Caudate nucleus (tissue), 63 donors: ENCODE measurements at places on chromosomes 7 and 10.

DNA sequence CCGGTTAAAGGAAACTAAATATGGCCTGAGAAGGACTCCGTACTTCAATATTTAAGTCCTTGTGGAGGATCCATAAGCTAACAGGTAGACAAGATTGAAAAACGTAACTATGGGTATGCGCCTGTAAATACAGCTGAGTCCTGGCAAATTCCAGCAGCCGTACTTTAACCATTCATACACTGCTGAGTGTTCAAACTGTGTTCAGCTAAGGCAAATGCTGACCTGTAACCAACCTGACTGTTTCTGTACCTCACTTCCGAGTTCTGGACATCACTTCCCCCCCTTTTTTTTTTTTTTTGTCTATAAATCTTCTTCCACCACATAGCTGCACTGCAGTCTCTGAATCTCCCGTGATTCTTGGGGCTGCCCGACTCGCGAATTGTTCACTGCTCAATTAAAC is 69.1 kb downstream of the SRPK2 start:
- no peak for DNase-seq

DNA sequence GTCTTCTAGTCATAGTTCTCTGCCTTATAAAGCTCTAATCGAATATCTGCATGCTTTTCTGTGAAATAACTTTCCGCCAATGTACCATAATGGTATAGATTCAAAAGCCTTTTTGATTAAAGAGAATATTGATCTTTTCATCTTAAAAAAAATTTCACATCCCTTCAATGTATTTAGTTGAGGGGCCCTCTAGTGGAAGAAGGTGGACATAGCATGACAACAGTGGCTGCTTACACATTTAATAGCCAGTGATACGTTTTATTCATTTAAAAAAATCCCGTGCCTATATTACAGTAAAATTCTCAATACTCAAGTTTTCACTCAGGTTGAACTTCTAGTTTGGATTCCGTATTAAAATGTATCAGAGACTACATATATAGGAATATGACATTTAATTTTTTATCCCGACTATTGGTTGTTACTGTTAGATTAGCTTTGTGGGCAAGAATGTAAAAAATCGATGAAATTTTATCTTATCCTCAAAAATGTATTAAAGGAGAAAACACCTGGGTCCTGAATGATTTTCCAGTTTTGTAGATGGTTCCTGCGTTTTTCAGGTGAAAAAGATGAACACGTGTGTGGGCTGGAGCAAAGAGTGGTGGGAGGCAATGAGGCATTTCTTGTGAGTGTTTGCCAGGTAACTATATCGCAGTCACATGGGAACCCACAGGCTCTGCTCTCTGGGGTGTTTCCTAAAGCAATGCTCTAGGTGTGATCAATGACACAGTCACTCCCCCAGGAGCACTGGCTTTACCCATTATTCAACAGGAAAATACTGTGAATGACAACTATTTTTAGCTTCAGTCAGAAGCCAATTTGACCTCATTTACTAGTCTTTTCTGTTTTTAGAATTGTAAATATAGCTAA is 24.1 kb upstream of the PNLIP start:
- peak; percentile 19 for DNase-seq

DNA sequence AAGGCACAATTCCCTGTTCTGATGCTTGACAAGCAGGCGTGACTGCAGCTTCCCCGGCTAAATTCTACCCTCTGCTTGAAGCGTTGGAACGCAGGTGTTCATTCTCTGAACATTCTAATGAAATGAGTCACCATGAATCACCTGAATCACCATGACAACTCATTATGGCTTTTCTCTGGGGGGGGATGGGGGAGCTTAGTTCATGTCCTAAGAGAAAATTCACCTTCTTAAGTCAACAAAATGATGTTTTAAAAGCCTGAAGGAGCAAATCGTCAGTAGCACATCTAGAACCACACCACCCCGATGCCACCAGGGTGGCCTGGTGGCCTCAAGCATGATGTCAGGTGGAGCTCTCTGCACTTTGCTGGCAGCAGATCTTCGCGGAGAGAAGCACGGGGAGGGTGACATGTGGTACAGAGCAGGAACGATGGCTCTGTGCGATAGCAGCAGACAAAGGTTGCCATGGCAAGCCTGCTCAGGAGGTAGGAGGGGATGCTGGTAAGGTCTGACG is 33.7 kb downstream of the DDC start:
- DNase-seq: peak; percentile 32

DNA sequence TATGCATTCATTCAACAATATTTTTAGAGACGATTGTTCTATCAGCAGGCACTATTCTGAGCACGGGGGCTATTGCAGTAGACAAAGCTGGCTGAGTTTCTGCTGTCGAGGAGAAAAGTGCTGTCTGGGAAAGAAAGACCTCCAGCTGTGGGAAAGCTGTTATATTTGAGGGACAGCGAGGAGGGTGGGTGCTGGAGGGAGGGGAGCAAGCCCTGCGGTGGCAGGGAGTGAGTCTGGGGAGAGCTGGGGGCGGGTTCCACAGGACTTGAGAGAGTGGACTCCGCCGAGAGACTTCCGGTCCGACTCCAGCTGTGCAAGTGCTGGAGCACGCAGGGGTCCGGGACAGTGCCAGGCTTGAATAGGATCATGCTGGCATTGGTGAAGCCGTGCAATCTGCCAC is 602.1 kb upstream of the FOXK1 start:
- no peak for DNase-seq

GRCh38 chr10:102962951-102963755 is 45.1 kb downstream of the CNNM2 start:
- DNase-seq: no peak

- no peak for DNase-seq
Observed at GRCh38 chr10:16352146-16352545, 84.7 kb upstream of the PTER start.

DNA sequence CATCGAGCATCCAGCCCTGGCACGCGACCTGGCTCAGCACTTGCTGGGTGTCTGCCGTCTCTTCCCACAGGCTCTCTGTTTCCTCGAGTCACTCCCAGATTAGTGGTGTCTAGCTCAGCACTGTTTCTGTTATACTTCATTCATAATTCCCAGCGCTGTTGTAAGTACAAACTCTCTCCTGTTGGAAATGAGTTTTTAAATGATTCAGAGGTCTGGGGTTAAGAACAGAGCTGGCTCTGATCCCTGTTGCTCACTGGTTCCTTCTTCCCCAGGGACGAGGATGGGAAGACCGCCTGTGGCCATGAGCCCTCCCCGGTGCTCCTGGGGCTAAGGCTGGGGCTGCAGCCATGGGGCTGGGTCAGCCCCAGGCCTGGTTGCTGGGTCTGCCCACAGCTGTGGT is 17.3 kb upstream of the C10orf95 start:
- DNase-seq: no peak

DNA sequence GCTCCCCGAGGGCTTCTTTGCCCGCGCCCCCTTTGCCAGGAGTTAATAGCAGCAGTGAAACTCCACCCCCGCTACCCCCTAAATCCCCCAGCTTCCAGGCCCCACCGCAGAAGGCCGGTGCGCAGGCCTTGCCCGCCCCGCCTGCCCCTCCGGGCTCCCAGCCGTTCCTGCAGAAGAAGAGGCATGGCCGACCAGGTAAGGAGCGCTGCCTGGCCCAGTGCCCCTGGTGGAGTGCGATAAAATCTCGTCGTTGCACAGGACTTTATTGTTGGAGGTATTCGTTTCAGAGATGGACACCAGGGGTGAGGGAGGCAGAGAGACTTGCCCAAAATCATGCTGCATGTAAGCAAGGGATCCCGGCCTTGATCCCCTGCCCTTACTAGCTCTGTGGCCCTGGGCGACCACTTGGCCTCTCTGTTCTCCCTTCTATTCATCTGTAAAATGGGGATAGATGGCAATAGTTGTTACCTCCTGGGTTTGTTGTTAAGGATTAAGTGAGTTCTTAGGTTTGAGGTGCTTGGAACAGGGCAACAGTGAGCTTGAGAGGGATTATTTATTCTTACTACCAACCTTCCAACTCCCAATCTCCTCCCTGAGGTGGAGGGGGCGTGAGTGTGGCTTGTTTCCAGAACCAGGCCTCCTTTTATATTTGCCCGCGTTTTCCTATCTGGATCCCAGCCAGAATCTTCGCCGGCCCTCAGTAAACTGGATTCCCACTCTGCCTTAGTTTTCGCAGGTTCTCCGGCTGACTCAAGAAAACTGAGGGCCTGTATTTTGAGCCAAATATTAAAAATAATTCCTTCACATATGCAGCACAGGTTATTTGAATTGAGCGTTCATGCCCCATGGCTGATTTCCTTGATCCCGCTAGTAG is 78.3 kb downstream of the WIPF3 start:
- DNase-seq: no peak

- no peak for DNase-seq
Observed at GRCh38 chr7:35680403-35681013, 14.4 kb downstream of the HERPUD2 start.

- DNase-seq: no peak
Observed at GRCh38 chr10:110394898-110395297, 90.2 kb upstream of the SMNDC1 start.

DNA sequence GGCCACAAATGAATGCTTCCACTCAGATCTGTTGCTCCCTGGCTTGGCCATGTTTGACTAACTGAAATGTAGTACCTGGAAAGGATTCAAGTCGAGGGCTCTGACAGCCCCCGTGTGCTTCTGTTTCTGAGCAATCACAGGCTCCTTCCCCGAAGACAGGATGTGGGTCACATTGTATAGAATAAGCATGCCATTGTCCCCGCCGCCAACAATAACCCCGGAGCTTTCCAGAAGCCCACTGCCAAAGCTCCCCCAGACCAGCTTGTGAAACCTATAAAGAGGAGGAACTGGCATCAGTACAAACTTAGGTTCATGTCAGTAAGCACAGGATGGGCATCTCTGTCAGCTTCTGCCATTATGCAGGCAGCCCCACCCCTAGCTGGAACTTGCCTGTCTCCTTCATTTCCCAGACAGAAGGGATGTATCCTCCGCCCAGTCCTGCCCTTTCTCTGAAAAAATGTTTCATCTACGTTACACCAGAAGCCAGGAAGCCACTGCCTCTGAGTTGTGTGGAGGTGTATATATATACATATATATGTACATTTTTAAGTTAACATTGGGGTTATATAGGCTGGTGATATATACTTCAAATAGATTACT is 10.3 kb downstream of the SEC31B start:
- DNase-seq: no peak

- DNase-seq: no peak
Observed at GRCh38 chr10:121553511-121554264, 44.6 kb downstream of the FGFR2 start.

DNA sequence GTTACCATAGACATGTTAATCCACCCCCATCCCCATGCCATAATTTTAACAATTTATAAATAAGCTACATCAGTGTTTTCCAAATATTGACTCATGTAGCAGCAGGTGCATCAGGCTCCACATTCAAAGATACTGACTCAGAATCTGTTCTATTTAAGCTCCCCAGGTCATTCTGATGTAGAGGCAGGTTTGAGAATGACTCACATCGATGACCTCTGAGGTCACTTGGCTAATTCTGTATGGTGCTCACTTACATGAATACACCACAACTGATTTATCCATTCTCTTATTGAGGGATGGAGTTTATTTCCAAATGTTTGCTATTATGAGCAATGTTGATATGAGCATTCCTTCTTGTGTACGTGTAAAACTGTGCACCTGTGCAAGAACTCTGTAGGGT is 1159.0 kb downstream of the TYW1 start:
- no peak for DNase-seq

GRCh38 chr10:35922876-35923600 is 280.9 kb upstream of the FZD8 start:
- DNase-seq: no peak

- no peak for DNase-seq
Observed at GRCh38 chr7:50837965-50838364, 55.3 kb upstream of the GRB10 start.

DNA sequence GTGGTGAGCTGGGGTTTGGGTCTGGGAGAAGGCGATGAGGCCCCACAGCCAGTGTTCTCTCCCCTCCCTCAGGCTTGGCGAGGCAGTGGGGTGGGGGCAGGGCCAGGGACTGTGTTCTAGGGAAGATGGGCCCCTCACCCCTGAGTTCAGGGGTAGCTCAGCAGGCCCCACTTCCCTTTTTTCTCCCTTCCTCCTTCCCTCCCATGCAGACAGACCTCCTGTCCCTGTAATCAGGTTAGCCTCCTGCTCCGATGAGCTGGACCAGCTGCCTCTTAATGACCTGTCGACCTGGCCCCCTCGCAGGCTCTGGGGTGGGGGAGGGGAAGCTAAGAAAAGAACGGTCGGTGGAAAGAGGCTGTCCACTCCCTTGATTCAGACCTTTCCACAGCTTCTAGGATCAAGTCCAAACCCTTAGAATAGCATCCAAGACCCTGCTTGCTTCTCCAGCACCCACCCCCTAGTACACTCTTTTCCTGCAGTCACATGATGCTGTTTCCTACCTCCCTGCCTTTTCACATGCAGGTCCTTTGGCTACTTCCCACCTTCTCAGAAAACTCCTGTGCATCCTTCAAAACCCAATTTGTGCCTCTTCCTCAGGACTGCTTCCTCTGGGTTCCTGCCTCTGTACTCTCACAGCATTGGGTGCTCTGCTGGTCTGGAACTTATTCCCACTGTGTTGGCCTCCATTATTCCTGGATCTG is 64.1 kb downstream of the ZMIZ1 start:
- no peak for DNase-seq

DNA sequence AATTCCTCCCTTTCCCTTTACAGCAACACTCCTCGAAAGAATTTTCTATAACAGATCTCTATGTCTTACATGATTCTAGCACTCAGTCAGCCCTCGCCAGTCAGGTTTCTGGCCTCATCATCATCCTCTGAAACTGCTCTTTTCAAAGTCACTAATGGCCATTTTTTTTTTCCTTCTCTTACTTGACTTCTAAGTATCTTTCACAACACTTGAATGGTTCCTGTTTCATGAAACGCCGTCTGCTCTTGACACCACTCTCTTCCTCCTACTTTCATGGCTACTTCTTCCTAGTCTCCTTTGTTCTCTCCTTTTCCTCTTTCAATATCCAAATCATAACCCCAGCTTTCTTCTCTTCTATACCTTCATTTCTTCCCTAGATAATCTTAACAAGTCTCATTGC is 100.5 kb upstream of the NRP1 start:
- DNase-seq: no peak

GRCh38 chr10:132957981-132958882 is 15.9 kb upstream of the CFAP46 start:
- DNase-seq: no peak

- DNase-seq: no peak
Observed at GRCh38 chr10:79409038-79409725, 36.2 kb downstream of the ZCCHC24 start.

DNA sequence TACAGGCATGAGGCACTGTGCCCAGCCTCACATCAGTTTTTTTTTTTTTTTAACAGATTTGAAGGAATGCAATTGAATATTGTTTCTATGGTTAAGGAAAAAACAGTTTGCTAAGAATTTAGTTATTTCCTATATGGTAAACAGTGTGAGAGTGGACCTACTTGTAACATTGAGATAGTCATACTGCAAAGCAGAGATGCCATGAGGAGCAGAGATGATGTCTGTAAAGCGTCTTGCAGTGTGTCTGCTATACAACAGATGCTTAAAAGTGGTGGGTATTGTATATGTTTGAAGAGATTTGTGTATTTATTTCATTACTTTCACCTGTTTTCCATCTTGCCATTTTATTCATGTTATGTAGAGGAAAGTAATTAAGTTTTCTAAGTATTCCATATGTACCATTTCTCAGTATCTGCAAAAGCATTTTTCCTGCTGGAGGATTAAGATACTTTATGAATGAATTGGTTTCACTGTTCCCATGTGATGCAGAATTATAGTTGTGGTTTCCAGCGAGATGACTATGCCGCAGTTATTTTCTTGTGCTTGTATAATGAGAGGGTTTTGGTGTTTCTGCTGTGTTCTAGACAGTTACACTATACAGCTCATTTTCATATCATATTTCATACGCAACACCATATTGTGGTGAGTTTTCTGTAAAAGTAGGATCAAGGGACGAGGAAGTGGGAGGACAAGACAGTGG is 26.6 kb downstream of the TET1 start:
- DNase-seq: no peak
